ENCODE measurements at places on chromosomes 12 and 14. TPM values are rescaled to one million over a fixed set of nuclear protein-coding genes. Genes with fewer than 3 reads are reported as not detected.

The NRIP2 gene
- 8.1 TPM for total RNA-seq

DNA sequence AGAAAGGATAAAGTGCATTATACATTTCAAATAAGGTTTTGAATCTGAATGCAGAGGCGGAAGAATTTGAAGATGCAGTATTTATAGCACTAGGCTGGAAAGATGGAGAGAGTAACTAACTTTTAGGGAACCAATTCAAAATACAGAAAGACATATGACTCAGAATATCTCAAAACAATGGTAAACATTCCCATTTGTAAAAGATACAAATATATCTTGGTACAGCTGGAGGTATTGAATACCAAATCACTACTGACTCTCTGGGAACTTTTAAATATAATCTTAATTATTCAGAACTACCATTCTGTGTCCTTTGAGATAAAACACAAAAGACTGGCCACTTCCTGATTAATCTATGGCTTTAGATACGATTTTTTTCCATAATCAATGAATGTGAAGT is 5.1 kb downstream of the CD69 start:
- H3K27ac ChIP-seq, result no peak overlapping the region
- H3K4me3 ChIP-seq, result no peak overlapping the region
- H3K4me1 ChIP-seq, result peaks cover 3% of the 10 kb centered on the region
- H3K27me3 ChIP-seq, result no peaks in the 10 kb centered on the region

DNA sequence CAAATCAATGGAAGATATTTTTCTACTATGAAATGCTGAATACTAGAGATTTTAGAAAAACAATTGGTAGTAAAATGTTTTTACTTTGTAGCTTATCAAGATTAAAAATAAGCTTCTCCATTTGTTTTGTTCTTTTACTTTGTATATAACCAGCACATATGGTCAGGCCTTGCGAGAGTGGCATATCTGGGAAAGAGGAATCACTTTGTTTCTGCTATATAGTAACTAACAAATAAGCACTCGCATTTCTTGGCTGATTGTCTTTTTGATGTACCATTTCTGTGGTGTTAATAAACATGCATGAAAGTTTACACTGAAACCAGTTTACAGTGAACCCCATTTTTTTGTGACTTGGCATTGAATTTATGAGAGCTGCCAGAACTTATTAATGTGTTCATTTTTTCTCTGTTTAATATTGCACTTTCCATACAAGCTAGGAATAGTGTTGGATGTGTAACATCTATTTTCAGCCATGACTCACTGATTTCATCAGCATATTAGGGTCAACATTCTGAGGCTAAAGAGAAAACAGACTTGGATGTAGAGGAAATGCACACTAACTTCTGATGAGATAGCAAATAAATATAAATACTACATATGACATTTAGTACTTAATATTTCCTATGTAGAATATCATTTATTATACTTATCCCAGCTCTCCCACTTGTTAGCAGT is 635.5 kb downstream of the KCNH5 start:
- H3K27ac ChIP-seq, result no peak overlapping the region
- no peak overlapping the region for H3K4me3 ChIP-seq
- DNase-seq, result no peak
- no peaks in the 10 kb centered on the region for H3K4me1 ChIP-seq
- no peaks in the 10 kb centered on the region for H3K36me3 ChIP-seq

DNA sequence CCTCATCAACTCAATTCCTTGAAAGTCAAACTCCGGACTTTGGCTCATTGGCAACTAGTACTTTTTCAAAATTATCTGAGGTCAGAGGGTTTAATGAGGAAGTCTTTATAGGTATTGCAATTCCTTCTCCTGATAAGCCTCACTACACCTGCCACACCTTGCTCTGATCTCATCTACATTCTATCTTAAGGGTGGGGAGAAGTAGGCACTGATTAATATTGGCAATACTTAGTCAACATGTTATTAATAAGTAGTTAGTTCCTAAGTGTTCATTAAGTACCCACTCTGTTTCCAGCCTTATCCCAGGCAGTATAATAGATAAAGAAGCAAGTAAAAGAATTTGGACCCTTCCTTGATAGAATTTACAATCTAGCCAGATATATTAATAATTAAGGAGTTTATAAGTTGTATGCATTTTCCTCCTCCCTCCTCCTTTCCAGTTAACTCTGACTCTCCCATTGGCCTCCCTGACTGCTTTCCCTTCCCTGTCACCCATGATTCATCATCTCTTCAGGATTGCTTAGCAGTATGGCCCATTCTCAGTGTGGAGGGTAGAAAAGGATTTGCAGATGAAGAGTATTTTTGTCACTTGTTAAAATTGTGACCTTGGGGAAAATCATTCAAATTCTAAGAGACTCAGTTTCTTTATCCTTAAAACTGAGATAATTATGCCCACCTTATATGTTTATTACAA is 231.0 kb upstream of the ATP2B1 start:
- H3K27me3 ChIP-seq, result no peaks in the 10 kb centered on the region
- H3K4me3 ChIP-seq, result no peak overlapping the region
- H3K36me3 ChIP-seq, result no peaks in the 10 kb centered on the region
- no peak overlapping the region for H3K27ac ChIP-seq

The SLC6A15 gene
- total RNA-seq, result not detected

The CLEC1B gene
- total RNA-seq, result not detected

The CLSTN3 gene
- 28.9 TPM for total RNA-seq

The SSTR1 gene
- total RNA-seq, result 0.85 TPM

- H3K36me3 ChIP-seq, result no peaks in the 10 kb centered on the region
- no peak for DNase-seq
- no peak overlapping the region for H3K27ac ChIP-seq
- H3K27me3 ChIP-seq, result no peaks in the 10 kb centered on the region
- no peaks in the 10 kb centered on the region for H3K4me1 ChIP-seq
- no peak overlapping the region for H3K4me3 ChIP-seq
Measured at GRCh38 chr14:24259282-24260025, 3.5 kb downstream of the TGM1 start.

The GLT8D2 gene
- total RNA-seq, result 30.4 TPM

The ATG2B gene
- 29.1 TPM for total RNA-seq

GRCh38 chr12:124091835-124092234 is 118.8 kb downstream of the ZNF664 start:
- no peak for DNase-seq
- no peaks in the 10 kb centered on the region for H3K36me3 ChIP-seq
- H3K27me3 ChIP-seq, result no peaks in the 10 kb centered on the region
- H3K4me3 ChIP-seq, result no peak overlapping the region
- H3K27ac ChIP-seq, result no peak overlapping the region
- H3K4me1 ChIP-seq, result peaks cover 2% of the 10 kb centered on the region

DNA sequence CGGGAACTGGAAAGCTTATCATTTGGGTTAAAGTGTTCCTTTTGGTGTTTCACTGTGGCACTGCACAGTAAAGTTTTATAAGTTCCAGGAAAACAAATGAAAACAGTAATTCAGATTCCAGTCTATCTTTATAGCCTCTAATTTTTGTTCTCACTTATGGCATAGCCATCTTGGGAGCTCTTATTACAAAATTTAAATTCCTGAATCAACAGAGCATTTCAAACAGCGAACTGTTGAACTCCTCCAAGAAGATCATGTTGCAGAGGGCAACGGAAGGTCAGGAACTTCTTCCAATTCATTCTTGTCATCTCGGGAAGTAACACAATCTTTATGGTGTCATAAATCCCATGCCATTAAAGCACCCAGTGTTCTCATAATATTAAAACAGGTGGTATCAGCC is 229.1 kb downstream of the KCNC2 start:
- no peak for DNase-seq
- H3K27me3 ChIP-seq, result no peaks in the 10 kb centered on the region
- H3K27ac ChIP-seq, result no peak overlapping the region
- no peaks in the 10 kb centered on the region for H3K4me1 ChIP-seq

DNA sequence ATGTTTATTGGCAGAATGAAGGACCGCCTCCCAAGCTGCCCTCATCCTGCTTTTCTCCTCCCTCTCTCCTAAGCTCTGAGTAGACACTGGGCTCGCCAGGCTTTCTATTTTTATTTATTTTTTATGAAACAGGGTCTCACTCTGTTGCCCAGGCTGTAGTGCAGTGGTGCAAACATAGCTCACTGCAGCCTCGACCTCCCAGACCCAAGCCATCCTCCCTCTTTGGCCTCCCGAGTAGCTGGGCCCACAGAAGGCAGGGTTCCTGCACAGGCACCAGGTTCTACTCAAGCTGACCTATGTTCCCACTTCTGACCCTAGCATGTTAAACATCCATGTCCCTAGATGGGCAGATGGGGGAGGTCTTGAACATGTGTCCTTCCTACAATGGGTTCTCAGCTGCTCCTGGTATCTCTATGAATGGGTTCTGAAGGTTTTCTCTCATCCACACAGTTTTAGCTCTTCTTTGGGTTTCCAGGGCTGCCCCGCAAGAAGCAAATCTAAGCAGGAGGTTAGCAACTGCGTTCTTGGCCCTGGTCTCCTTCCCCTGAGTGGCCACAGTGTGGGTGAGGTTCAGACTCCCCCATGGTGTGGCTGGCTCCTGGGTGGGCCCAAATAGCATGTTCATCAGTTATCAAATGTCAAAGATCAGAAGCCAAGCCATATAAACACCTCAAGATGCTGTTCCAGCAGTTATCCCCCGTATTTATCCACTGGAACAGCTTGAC is 167.3 kb downstream of the ZFP36L1 start:
- no peaks in the 10 kb centered on the region for H3K27me3 ChIP-seq
- H3K4me1 ChIP-seq, result no peaks in the 10 kb centered on the region
- no peak overlapping the region for H3K4me3 ChIP-seq
- DNase-seq, result no peak
- no peaks in the 10 kb centered on the region for H3K36me3 ChIP-seq

GRCh38 chr12:112924986-112925385 is 13.3 kb upstream of the OAS3 start:
- H3K27ac ChIP-seq, result no peak overlapping the region
- H3K27me3 ChIP-seq, result no peaks in the 10 kb centered on the region
- DNase-seq, result no peak
- H3K4me3 ChIP-seq, result no peak overlapping the region

DNA sequence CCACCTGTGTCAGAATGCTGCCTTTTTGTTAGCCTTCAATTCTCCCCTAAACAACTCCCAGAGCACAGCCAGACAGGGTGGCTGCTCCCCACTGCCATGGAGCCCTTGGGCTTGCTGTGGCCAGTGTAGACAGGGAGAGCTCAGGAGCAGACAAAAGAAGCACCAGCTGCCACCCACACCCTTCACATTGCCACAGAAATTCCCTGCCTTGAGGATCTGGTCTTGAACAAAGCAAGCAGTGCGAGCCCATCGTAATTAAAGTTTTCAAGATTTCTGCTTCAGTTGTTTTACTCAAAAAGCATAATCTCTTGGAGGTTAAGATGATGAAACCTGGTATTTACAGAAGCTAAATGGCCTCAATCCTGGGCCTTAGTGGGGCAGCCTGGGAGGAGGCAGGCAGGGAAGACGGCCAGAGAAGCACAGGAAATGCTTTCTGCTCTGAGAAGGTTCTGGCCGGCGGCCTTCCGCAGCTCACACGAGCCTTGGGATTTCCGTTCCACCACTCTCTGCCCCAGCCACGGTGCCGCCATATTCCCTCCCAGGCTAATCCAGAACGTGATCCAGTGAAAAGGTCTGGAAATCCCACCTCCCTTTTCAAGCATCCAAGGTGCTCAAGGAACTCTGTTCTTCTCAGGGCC is 535.2 kb downstream of the BCL11B start:
- DNase-seq, result no peak
- no peaks in the 10 kb centered on the region for H3K4me1 ChIP-seq
- no peak overlapping the region for H3K27ac ChIP-seq

The OR10AD1 gene
- not detected for total RNA-seq

- no peaks in the 10 kb centered on the region for H3K36me3 ChIP-seq
- no peak for DNase-seq
- no peaks in the 10 kb centered on the region for H3K27me3 ChIP-seq
- no peak overlapping the region for H3K4me3 ChIP-seq
- H3K27ac ChIP-seq, result no peak overlapping the region
- H3K4me1 ChIP-seq, result no peaks in the 10 kb centered on the region
Measured at GRCh38 chr12:128644664-128645296, 179.0 kb downstream of the SLC15A4 start.

DNA sequence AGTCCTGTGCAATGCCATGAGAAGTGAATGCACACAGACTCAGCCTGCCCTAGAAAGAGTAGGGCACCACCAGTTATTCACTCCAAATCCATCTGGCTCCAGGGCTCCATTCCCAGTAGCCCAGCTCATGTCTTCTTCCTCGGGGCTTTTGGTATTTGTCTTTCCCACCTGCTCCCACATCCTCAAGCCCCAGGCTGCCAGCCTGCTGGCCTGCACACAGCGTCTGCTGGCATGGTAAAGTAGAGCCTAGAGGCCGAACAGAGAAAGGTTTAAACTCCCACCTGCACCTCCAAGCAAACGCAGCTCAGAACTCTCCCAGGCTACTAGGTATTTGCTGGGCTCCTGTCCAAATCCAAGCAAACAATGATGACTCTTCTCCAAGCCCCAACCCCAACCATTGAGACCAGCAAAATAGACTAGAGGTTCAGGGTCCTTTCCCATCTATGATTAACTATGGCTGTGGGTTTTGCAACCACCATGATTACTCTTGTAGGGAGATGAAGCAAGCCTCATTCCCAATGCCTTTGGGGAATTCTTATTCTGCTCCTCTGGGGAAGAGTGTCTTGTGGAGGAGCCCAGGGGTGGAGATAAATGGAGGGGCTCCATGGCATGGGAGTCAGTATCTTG is 5.2 kb upstream of the VDR start:
- H3K27me3 ChIP-seq, result no peaks in the 10 kb centered on the region
- H3K36me3 ChIP-seq, result no peaks in the 10 kb centered on the region
- H3K27ac ChIP-seq, result no peak overlapping the region
- H3K4me3 ChIP-seq, result no peak overlapping the region

DNA sequence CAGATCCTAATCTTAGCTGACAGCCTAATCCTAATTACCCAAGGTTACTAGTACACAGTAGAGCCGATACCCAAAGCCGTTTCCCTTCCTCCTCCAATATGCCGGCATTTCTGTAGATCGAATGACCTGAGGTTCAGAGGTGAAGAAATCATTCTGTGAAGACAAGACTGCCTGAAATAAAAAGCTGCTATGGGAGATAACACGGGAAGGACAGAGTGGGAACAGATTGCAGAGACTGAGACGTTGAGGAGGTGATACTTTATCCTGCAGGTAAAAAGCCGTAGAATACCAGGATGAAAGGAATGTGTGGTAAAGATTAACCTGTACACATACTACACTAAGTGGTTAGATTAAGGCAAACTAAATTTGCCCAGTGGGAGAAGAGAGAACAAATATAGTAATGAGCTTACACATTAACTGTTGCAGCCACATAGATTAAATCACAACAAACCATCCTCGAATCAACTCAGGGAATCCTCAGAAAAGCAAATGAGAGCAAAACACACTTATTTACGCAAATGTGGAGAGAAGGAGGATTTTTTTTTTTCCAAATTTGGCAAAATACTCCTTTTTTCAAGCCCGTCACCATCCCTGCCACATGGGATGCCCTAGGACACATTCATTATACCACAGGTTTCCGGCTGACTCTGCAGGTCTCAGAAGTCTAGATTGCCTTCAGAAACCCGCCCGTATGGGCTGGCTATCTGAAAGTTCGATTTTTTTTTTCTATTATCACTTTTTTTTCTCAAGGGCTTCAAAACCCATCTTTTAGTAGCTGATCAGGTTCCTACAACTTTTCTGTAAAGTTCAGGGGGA is 188.0 kb downstream of the TTC8 start:
- H3K27me3 ChIP-seq, result no peaks in the 10 kb centered on the region
- H3K27ac ChIP-seq, result no peak overlapping the region
- H3K4me3 ChIP-seq, result no peak overlapping the region
- no peaks in the 10 kb centered on the region for H3K4me1 ChIP-seq
- DNase-seq, result no peak
